WERI-Rb-1 (cell line): ENCODE measurements at places on chromosomes 3 and 15.

GRCh38 chr3:57059411-57059810, 1.1 kb upstream of the SPATA12 start:
- no peak for DNase-seq

DNA sequence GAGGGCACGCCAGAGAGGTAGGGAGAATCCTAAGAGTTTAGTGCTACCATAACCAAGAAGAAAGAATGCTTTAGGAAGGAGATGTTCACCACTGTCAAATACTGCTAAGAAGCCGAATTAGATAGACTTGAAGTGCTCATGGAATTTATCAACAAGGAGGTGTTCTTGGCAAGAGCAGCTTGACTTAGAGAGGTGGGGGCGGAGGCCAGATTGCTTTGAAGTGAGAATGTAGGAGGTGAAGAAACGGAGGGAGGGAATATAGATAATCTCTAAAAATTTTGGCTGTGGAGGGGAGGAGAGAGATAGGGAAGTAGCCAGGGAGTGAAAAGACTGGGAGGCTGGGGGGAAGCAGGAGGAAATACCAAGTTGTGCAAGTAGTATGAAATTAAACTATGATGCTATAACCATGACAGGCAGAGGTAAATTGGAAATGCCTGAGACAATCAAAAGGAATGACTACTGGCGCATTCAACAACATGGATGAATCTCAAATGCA, 35.5 kb downstream of the GADL1 start:
- no peak for DNase-seq

GRCh38 chr3:179266701-179267211, 15.8 kb upstream of the KCNMB3 start:
- DNase-seq = no peak

DNA sequence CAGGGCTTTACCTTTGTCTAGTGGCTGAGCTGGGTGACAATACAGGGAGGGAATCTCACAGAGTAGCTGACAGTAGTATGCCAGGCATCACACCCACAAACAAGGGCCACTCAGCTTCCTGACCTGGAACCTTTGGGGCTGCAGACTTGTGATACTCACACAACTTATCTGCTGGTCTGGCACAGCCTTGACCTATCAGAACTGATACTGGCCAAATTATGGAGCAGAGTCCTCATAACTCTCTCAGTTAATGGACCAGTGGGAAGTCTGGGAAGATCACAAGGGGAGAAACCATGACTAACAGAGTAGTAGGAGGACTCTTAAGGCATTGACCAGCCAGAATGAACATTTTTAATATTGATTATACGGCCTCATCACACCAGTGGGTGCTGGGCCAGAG, 19.4 kb downstream of the MRPL46 start:
- no peak for DNase-seq

- no peak for DNase-seq
These were observed 37.6 kb upstream of the EPHB3 start for GRCh38 chr3:184523825-184524615.

- no peak for DNase-seq
These were observed 41.3 kb downstream of the CA12 start for GRCh38 chr15:63340353-63340752.

DNA sequence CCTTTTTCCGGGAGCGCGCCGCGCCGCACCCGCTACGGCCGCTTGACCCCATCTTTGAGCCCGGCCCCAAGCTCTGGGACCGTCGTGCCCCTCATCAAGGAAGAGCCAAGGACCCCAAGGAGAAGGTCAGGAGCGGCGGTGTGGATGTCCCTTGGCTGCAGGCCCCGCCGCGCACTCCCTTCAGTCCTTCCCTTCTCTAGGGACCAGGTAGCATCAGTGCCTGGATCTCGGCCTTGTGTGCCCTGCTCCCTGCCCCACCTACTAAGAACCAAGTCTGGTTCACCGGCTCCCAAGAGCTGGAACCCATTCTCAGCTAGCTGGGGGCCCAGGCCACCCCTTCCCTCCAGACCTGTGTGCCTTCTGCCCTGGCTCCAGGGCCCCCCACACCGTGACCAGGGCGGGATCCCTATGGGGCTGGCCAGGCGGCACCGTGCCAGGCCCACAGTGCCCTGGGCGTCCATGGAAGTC, 69.3 kb upstream of the CGNL1 start:
- no peak for DNase-seq

GRCh38 chr15:69150336-69150735, 10.1 kb upstream of the GLCE start:
- no peak for DNase-seq

DNA sequence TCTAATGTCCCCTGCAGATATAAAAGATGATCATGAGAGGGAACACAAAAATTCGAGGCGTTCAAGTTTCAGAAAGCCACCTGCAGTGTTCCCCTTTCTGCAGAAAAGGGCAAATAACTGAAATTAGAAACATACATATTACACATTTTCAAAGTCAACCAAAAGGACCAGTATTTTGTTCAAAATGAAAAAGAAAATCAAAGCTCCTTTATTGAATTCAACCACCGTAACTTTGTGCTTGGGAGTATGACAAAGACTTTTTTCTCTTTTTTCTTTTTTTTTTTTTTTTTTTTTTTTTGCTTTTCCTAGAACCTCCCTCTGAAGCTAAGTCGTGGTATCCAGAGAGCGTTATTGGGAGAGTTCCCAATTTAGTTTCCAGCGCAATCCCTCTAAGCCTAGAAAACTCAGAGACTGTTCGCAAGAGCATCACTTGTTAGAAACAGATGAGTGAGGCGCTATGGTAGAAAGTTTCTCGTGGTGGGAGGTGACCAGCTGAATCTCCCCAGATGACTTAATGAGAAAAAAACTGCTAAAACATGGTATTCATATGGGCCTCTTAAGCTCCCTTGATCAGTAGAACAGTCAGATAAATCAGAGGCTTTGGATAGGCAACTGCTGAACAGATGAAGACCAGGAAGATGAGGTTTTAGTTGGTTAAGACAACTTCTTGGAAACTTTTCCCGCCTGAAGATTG, 77.4 kb downstream of the MB21D2 start:
- DNase-seq = no peak

- DNase-seq = no peak
These were observed 342.5 kb downstream of the SHQ1 start for GRCh38 chr3:72505539-72506405.
